ENCODE measurements at places on chromosomes 12 and 14.

DNA sequence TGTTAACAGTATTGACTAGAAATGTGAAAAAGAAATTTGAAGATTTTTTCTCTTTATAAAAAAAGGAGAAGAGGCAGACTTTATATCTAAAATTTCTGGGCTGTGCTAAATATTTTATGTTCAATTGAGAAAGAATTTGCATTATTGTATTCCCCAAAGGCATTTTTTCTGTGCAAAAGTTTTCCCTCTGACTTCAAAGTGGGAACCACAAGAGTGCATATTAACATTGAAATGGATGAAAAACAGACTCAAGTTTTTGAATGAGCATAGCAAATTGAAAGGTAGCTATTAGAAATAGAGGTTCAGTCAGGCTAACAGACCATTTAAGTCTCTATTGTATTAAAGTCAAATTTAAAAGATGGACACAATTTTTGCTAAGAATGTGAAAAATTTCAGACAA is 95.2 kb downstream of the RASSF9 start:
- no peak for DNase-seq

GRCh38 chr14:74062809-74063150 is 21.5 kb downstream of the ALDH6A1 start:
- DNase-seq = no peak

DNA sequence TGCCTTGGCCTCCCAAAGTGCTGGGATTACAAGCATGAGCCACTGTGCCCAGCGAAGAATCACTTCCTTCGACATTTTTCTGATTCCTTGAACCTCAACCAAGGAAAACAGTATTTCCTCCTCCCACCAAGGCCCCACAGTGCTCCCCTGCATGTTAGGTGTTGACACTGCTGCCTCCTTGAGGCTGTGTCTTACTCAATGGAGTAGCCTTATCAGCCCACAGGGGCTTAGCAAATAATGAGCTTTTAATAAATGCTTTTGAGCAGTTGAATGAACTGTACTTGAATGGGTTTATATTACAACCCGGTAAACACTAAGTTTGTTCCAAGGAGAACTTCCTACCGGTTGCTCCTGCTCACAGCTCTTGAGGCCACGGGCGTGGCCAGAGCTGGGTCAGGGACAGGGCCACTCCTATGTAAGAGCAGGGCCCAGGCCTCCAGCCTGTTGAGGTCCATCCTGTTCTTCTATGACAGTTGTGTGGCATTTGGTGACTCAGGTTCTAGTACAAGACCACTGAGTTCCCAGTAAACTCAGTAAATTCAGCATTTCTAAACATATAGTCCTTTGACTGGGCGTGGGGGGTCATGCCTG is 36.8 kb upstream of the TUBA1A start:
- DNase-seq = no peak

DNA sequence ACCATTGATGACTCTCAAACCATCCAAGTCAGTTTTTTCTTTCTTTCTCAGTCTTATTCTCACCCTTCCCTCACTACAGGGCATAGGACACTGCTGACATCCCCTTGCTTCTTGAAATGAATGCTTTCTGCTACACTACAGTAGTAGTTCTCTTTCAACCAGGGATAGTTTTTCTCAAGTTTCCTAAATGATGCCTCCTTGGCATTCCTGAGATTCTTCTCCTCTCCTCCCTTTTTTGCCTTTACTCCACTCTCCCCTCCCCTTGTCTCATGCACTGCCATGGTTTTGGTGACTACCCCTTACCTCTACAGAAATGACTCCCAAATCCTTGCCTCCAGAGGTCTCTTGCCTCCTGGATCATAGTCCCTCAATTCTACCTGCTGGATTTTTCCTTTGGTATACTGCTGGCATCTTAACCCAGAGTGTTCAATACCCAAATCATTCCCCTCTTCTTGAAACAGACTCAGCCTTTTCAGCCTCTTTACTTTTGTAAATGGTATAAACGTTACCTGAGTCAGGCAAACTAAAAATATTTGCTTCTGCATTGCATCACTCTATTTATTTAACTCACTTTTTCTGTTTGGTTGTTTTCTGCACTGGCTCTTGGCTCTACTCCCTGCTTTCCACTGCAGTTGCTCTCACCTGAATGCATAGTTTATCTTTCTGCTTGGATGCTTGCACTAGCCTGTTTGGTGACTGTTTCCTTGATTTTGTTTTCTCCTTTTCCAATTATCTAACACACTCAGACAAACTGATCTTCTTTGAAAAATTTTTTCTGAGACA is 211.6 kb upstream of the IGF1 start:
- DNase-seq = no peak

- DNase-seq = no peak
These were observed 142.0 kb downstream of the KCNK10 start for GRCh38 chr14:88181072-88181471.

DNA sequence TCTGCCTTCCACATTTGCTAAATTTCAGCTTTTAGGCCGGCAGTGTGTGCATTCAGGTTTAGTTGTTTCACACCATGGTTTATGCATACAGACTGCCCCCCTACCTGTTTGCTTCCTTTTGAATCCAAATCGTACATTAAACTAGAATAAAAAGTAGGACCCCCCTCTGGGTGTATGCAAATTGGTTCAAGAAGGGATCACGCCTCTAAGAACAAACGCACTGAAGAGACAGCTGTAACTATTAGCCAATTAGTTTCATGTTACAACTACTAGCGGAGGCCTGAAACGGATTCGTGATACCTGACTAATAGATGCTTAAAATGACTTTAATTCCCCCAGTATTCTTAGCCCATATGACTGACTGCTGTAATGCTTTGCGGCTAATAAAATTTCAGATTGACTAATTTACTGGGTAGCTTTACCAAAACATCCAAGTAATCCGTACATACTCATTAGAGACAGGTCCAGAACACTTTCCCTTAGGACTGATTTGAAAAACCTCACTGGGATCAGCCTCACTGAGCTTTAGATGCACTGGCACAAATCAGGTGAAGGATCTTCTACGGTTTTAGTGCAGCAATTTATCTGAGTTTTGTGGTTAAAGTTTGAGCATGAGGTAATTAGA is 411.8 kb downstream of the NPAS3 start:
- DNase-seq = no peak

- no peak for DNase-seq
These were observed 121.7 kb downstream of the SLC38A1 start for GRCh38 chr12:46147144-46147543.

GRCh38 chr12:51941604-51942003 is 9.9 kb upstream of the ACVR1B start:
- no peak for DNase-seq

DNA sequence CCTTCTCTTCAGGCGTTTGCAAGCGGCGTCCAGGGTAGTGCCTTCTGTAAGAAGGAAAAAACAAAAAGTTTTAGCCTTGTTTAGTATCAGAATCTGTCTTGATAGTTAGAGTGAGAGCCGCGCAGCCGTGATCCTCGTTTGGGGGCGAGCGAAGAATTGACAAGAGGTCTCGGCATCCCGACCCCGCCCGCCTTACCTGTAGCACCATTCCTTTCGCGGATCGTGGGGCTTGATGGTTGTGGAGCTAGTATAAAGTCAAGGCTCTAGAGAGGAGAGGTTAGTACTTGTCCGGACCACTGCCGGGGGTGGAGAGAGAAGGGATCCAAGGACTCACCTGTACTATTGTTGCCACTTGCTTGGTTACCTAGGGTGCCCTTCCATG is 494 bp downstream of the TMTC3 start:
- no peak for DNase-seq

GRCh38 chr12:128914908-128915563 is 61.8 kb downstream of the GLT1D1 start:
- no peak for DNase-seq

DNA sequence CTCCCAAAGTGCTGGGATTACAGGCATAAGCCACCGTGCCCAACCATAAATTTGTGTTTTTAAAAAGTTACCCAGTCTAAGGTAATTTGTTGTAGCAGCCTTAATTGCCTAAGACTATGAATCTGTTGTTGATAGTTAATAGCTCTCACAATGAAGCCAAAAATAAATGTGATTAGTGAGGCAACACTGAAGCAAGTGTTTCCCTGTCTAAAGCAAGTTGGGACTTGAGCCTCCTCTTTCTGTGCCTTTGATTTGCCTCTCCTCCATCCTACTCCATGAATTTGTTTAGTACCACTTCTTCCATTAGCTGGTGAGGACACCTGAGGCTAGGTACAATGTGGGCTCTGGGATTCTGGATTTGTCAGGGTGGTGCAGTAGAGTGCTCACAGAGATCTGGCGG is 36.8 kb downstream of the DAAM1 start:
- no peak for DNase-seq

GRCh38 chr12:106981788-106982187 is 5.2 kb downstream of the MTERF2 start:
- no peak for DNase-seq

GRCh38 chr14:101876555-101876938 is 87.8 kb upstream of the DYNC1H1 start:
- DNase-seq = peak; percentile 12

- DNase-seq = peak; percentile 22
These were observed 297.7 kb upstream of the CLEC14A start for GRCh38 chr14:38553586-38553985.

GRCh38 chr12:89589753-89590152 is 63.9 kb upstream of the POC1B start:
- DNase-seq = no peak

GRCh38 chr14:68913516-68913915 is 65.6 kb downstream of the ACTN1 start:
- no peak for DNase-seq

- no peak for DNase-seq
These were observed 93.5 kb downstream of the PUS7L start for GRCh38 chr12:43665091-43665490.

- no peak for DNase-seq
These were observed 24.6 kb downstream of the ZFP36L1 start for GRCh38 chr14:68768316-68768715.

DNA sequence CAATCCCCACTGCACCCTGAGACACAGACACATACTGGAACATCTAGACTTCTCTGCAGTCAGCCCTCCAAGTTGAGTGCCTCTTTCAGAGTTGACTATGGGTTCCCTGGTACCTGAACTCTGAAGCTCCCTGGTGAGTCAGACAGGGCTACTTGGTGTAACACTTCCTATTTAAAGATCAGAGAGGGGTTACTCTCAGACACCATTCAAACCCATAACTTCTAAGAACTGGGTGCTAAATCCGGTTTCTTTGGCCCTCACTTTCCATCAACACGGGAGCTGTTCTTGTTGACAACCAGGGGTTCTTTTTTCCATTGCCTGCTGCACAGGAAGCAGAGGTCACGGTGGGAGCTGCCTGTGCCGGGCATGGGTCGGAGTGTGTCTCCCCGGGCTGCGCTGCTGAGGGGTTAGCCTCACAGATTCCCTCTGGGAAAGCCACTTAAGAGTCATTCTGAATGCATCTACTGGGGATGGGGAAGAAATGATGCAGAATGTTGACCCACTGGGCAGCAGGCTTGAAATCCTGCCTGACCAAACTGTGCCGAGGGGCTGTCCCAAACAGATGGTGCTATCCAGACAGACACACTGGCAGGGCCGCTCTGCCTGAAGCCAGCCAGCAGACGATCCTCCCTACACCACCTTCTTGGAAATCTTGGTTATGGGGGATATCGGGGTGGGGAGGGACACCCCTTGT is 74.1 kb downstream of the PITPNM2 start:
- DNase-seq = no peak

DNA sequence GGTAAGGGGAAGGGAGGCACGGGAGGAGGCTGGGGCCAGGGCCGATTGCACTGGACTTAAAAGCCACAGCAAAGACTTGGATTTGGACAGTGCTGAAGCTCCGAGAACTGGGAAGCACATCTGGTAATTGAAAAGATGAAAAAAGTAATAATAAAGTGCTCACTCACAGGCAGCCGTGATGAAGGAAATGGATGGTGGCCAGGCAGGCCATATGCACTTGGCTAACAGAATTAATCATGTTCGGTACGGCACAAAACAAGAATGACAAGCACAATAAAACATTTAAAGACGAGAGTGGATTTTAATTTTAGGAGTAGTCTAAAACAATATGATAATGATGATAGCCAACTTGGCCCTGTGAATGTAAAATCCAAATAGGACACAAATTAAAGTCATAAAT is 154.3 kb downstream of the VRK1 start:
- no peak for DNase-seq

GRCh38 chr12:32332446-32332845 is 66.9 kb upstream of the FGD4 start:
- DNase-seq = no peak

GRCh38 chr12:128804762-128805161 is 19.0 kb downstream of the SLC15A4 start:
- DNase-seq = no peak

- peak; percentile 69 for DNase-seq
These were observed 2.2 kb upstream of the OAS1 start for GRCh38 chr12:112904571-112904970.

GRCh38 chr14:76929927-76930326 is 98.6 kb downstream of the IRF2BPL start:
- DNase-seq = no peak

DNA sequence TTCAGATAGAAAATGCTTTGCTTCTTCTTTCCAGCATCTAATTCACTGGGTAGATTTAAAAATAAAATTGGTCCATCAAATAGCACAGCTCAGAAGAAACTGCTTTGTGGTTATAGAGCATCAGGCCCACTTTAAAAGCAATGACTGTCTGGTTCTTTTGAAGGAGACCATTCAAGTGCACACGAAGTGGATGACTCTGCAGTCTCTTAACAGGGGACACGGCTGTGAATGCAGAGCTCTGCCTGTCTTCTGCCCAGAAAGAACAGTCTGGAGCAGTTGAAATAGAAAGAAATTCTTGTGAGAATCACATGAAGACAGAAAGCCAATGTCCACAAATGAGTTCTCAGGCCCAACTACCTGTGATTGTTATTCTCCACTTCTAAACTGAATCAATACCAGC is 138.7 kb upstream of the PLEKHA5 start:
- no peak for DNase-seq

GRCh38 chr14:32211068-32211404 is 8.0 kb upstream of the RNU6-8 start:
- no peak for DNase-seq

DNA sequence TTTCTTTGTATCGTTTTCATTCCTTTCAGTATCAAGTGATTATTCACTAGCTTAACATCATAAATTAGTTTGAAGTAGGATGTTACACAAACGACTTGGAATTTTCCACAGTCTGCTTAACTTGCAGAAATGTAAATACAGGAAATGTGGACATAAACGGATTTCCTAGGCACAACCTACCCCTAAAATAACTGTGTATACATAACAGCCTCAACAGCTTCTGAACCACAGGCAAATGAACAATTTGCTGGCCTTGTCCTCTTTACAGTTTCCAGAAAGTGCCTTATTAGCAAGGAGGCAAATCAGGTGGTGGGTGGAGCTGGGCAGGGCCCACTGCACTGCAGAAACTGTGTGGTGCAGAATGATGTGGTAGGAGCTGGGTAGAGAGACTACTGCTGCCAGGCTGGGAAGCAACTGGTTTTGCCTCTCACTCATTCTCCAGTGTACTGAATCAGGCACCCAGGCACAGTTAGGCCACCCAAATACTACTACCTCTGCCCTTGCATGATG is 14.1 kb downstream of the DRAM1 start:
- peak; percentile 62 for DNase-seq

GRCh38 chr12:92457458-92458180 is 245.2 kb upstream of the PLEKHG7 start:
- DNase-seq = no peak

Measured in stromal cell of bone marrow (primary cell).